Cardiac fibroblast (primary cell): ENCODE measurements at places on chromosomes 11 and 22.

DNA sequence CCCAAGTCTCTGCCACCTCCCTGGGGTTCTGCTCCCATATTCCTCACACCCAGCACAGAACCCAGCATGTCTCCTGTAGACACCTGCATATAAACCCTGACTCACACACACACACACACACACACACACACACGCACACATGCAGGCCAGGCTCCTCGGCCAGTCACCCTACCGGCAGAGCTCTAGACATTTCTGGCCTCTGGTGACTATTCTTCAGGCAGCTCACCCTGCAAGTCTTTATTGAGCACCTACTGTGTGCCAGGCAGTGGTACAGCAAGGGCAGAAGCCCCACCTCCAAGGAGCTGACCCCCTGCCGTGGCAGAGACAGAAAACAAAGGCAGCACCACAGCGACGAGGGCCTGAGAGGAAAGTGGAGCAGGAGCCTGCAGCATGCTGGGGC is 50.3 kb downstream of the CDKN1C start:
- DNase-seq, result no peak

DNA sequence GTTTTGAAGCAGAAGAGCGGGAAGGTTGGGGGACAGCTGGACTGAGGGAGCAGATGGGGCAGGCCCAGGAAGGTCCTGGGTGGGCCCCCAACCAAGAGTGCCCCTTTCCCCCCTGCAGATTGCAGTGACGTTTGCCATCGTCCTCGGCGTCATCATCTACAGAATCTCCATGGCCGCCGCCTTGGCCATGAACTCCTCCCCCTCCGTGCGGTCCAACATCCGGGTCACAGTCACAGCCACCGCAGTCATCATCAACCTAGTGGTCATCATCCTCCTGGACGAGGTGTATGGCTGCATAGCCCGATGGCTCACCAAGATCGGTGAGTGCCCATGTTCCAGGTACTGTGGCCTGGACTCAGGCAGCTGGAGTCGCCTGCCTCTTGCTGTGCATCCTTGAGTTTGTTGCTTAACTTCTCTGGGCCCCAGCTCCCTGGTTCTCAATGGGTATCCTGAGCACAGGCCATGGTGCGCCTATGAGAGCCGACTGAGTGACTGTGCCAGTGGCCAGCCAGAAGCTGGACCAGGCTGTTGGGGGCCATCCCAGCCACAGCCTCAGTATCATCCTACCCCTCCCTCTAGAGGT is 42.0 kb upstream of the FADD start:
- no peak for DNase-seq

DNA sequence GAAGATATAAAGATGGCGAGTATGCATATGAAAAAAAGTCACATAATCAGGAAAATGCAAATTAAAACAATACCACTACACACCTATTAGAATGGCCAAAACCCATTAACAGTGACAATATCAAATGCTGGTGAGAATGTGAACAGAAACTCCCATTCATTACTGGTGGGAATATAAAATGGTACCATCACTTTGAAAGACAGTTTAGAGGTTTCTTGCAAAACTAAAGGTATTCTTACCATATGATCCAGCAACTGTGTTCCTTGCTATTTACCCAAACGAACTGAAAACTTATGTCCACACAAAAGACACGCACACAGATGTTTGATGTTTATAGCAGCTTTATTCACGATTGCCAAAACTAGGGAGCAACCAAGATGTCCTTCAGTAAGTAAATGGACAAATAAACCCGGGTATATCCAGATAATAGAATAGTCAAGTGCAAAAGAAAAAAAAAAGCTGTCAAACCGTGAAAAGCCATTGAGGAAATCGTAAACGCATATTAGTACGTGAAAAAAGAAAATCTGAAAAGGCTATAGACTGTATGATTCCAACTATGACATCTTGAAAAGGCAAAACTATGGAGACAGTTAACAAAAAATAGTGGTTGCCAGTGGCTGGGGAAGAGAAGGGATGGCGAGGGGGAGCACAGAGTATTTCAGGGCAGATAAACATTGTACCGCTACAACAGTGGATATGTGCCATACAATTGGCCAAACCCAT is 7.2 kb downstream of the PICALM start:
- no peak for DNase-seq

- no peak for DNase-seq
Measured at GRCh38 chr11:126080161-126080941, 17.7 kb upstream of the CDON start.

- DNase-seq, result peak; percentile 64
Measured at GRCh38 chr11:45803971-45804760, 783 bp upstream of the SLC35C1 start.

GRCh38 chr11:64339754-64340408 is at the start of gene CCDC88B:
Gene CCDC88B, plus strand, starts transcription at chr11:64340204. Its CDS starts 63 bp downstream, at chr11:64340267.
- DNase-seq, result no peak

DNA sequence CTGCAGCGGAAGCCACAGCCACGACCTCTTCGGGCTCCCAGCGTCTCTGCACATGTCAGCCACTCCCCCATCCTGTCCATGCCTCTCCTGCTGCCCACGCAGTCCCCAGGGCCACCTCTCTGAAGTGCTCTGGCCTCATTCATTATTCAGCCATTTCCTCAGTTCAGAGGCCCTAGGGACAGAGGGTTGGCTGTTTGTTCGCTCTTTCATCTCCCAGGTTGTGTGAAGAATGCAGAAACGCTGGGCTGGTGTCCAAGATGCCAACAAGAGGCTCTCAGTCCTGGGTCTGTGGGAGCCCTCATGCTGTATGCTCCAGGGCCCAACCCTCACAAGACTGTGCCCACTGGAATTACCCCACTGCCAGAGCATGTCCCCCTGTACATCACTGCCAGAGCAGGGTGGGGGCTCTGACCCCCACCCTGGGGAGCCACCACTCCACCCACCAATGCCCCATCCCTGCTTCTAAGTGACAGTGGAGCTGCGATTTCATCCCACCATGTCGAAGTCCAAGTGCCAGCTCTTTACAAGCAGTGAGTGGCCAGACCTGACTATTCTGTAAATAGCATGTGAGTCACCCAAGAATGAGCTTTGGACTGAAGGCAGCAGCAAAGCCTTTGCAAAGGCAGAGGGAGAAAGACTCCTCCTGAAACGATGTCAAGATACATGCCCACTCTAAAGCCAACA is 209.6 kb downstream of the BUD13 start:
- no peak for DNase-seq

DNA sequence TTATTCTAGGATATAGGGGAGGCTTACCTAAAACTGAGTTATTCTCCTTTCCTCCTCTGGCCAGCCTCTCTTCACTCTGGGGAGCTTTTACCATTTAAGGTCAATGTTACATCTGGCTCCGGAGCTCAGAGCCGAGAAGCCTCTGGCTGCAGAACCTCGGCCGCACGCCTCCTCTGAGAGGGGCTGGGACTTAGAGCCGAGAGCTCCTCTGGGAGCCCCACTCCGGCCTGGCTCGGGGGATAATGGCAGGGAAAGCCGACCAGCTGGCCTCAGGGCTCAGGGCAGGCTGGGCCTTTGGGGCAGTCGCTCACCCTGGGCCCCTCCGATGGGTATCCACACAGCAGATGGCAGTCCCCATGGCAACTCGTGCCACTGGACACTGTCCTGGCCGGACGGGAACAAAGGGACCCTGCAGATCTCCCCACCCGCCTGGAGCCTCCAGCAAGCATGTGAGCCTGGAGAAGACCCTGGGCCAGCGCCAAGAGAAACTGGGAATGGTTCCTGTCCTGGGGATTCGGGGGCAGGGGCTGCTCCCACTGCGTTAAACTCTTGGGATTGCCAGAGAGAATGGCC is at the start of gene IRAG1:
IRAG1 (minus strand) TSS at position 247 of the 573 bp plus-strand sequence; CDS start at position 94, 153 bp downstream.
- DNase-seq, result peak; percentile 73

GRCh38 chr22:36923131-36923788 is 9.8 kb downstream of the CSF2RB start:
- DNase-seq, result no peak

DNA sequence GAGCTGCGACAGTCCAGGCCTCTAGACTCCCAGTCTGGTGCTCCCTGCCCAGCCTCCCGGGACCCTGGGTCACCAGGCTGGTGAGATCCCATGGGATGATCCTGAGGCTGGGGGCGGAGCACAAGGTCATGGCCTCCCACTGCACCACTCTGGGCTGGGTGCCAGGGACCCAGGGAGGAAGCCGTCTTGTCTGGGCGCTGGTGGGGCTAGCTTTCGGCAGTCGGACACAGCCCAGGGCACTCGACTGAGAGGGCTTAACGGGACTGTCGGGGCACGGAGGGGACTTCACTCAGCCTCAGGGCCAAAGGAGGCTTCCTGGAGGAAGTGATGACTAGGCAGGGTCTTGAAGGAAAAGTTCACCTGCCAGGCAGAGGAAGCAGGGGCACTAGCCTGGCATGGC is 39.0 kb downstream of the ZC3H7B start:
- no peak for DNase-seq

GRCh38 chr22:19663286-19663815 is 51.0 kb upstream of the SEPTIN5 start:
- peak; percentile 91 for DNase-seq

DNA sequence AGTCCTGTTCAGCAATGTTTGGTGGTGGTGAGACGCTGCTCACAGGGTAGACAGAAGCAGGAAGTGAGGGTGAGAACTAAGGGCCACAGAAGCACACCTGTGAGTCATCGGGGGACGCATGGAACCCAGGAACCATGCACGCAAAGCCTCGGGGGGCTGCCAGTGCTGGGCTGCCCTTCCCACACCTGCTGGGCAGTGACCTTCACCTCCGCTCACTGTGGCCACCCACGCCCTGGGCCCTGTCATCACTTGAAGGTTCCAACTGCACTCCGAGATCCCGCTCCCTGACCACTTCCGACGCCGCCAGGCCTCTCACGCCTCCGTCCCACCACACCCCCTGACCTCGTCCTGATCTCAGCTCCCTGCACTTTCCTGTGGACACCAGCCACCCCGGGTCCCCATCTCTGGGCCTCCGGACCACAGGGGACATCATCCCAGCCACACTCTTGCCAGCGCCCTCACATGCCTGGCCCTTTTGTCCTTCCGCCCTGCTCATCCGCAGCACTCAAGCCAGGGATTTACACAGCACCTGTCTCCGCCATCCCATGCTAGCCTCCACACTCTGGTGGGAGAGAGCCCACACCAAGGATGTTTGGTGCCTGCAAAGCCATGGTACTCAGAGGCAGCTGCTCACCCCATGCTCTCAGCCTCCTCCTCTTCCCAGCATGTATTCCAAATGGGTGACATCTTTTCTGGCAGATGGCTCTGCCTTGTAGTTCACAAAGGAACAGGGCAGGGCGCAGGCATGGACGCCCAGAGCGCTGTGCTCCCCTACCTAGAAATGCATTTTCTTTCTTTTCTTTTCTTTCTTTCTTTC is 23.1 kb upstream of the ATXN10 start:
- DNase-seq, result no peak

DNA sequence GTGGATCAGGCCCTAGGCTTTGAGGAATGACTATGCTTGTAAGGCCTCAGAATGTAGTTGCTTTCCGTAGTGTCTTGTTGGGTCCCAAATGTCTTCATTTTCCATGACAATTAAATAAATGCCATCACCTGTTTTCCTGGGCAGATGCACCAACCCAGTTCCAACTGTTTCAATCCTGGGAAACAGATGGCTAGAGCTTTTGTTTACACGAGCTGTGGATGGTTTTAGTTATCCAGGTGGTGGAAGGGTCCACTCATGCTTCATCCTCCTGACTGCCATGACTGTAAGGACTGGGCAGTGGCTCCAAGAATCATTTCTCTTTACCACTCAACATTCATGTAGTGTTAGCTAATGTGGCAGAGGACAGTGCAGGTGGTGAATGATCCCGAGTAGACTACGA is 8.6 kb downstream of the RCN1 start:
- DNase-seq, result no peak

DNA sequence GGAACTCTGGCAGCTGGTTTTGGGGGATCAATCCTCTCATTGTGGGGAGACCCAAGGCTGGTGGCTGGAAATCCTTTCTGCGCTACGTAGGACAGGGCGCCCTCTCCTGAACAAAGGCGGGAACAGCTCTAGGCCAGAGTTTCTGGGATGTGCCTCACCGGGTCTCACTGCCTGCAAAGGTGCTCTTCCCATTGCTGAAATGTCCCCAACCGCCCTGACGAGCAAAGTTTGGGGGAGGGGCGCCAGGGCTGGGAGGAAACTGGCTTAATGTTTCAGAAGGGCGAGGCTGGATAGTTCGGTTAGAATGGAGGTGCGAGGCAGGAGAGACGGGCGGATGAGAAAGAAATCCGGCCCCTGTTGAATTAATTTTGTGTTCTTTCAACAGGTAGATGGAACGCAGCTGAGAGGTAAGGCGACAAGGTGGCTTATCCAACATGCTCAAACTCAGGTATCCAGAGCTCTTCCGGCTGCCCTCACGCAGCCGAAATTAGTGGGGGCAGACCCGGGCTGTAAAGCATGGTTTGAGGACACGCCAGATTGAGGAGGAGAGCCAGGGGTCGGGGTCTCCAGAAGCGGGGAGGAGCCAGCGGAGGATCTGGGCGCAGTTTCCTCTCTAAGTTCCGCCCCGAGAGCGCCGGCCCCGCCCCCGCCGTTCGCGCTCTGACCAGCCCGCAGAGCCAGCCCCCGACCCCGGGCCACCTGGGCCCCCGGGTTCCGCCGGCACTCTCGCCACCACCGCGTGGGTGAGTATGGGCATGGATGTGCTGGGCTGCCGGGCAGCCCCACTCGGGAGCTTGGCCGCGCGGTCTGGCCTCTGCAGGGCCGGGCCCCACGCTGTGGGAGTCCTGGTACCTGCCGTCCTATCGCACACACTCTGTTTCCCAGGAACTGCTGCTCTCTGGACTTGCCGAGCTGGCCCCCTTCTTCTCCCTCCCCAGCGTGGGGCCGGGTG is at the start of gene PGAP2:
PGAP2 (plus strand) TSS at position 652 of the 952 bp plus-strand sequence. CDS start 2,700 bp downstream, outside the sequence.
- peak; percentile 57 for DNase-seq

DNA sequence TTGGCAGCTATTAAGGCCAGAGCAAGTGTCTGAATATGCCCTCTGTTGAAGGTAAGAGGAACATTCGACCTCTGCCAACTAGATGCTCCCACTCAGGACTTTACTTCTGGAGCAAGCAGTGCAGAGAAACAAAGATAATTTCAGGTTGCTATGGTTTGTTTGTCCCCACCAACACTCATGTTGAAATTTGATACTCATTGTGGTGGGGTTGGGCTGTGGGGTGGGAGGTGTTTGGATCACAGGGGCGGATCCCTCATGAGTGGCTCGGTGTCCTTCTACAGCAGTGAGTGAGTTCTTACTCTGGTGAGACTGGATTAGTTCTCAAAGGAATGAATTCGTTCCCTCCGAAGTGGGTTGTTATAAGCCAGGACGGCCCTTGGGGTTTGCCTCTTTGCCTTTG is 12.0 kb downstream of the OR8A1 start:
- no peak for DNase-seq

- DNase-seq, result no peak
Measured at GRCh38 chr11:83355391-83355790, 69.2 kb upstream of the CCDC90B start.

DNA sequence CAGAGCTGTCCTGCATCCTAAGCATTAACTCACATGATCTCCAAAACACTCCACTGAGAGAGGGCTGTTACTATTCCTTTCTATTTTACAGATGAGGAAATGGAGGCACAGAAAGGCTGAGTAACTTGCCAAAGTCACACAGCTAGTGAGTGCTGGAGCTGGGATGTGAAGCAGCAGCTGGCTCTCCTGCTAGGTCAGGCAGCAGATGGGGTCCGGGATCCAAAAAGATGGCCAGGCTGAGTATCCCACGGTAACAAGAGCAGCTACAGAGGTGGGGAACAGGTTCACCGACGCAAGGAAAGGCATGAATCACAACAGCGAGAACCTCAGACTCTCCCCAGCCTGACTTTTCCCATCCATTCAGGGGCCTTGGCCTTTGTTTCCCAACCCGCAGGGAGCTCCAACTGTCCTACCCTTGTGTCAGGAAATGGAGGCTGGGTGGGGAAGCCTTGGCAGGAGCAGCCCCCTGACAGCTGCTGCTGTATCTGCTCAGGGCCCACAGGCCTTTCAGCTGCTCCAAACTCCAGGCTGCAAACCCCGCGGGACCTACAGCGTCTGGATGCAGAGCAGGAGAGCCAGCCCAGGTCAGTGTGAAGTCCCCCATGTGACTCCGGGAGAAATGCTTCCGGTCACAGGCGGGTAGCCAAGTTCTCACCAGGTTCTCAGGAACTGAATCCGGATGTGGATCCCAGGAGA is 29.5 kb downstream of the DKK3 start:
- DNase-seq, result peak; percentile 95
